ENCODE measurements at places on chromosomes 5 and 9.

DNA sequence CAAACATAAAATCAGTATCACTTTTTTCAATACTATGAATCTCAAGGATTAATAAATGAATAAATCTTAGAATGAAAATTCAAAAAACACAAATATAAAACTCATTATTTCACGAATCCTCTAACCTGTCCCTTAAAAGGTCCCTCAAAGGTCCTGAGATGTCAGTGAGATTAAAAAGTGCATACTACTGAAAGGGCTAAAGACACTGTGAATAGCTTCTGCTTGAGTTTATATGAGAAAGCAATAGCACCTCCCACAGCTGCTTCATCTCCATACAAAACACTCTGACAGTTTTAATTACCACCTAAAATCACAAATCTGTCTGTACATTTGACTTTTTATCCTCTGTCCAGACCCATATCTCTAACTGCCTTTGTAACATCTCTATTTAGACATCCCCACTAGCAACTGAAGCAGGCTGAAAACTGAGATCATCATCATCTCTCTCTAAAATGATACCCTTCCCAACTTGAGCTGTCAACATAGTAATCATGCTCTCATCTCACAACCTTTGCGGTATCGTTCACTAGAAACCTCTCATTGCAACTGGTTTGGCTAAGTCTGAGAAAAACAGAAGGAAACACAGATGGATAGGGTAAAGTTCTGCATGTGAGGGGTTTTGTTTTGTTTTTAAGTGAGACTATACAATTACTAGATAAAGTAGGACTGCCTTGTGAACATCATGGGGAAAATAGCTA, 56.3 kb downstream of the TBCA start:
- no peak for DNase-seq

DNA sequence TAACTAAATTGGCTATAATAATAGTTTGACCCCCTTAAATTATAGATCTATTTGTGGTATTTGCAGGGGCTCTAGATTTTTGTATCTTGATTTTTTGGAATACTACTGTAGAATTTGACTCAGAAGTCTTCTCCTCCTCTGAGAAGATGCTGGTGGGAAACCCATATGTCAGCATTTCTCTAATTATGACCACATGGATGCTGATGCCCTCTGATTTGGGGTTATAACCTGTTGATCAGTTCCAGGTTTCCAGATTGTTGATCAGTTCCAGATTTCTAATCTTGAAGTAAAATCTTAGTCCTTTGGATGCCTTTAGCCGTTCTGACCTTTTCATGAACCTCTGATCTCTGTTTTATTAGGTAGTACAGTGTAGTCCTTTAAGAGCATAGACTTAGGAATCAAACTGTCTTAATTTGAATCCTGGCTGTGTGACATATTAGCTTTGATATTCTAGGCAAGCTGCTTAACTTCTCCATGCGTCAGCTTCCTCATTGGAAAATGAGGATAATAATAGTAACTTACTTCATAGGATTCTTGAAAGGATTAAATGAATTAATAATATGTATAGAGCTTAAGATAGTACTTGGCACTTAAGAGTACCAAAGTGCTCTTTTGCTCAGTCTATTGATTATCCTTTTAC, 8.1 kb downstream of the FSD1L start:
- no peak for DNase-seq

DNA sequence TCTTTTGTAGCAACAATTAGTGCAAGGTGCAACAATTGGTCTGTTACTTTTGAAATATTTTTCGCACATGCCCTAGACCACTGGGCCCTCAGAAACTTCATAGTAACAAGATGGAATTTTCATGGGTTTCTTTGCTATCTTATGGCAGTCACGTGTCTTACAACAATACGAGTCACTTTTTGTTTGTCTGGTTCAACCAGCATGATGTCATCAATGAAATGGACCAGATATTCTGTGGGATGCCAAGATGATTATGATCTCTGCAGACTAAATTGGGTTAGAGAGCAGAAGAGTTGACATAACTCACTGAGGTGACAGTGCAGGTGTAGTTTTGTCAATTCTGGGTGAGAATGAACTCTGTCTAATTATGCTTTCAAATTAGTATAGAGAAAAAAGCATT, 239.6 kb upstream of the RIOK2 start:
- DNase-seq: no peak

GRCh38 chr5:150465927-150466326, 16.4 kb upstream of the RPS14 start:
- DNase-seq: no peak

GRCh38 chr5:77175231-77175630, 35.2 kb upstream of the PDE8B start:
- DNase-seq: no peak

DNA sequence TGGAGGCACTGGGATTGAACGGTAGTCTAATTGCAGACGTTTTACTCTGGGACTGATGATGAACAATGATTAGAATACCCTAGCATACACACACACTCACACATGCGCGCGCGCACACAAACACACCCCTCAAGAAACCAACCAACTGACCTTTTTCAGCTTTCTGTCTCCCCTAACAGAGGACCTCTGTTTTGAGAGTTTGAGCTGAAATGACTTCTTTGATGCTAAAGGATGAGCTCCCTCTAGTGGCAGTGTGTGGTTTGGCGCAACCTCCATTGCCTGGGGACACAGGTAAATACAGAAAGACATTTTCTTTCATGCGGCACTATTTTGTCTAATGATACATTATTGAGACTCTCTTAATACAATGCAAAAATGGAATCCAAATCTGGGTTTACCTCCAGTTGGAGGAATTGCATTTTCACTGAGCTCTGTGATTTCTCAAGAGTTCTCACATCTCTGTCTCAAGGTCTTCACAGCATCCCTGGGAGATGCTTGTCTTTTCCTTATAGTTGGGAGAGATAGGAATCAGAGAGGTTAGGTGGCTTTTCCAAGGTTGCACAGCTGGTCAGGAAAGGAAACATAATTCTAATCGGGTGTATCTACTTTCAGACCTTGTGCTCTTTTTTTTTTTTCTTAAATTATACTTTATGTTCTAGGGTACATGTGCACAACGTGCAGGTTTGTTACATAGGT, 187.5 kb downstream of the TMEM38B start:
- no peak for DNase-seq

- no peak for DNase-seq
These were observed 33.4 kb downstream of the GRIA1 start for GRCh38 chr5:153523831-153524230.

DNA sequence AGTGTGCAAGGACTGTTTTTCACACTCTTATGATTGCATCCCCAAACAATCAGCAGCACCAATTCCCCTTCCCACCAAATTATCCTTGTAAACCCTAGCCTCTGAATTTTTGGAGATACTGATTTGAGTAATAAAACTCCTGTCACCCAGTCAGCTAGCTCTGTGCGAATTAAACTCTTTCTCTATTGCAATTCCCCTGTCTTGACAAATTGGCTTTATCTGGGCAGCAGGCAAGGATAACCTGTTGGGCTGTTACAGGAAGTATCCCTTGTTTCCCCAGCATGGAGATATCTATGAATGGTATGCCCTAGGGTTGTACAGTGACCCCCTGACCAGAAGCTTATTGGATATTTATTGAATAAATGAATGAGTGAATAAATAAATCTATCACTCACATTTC, 80.8 kb downstream of the PTCD2 start:
- no peak for DNase-seq

- no peak for DNase-seq
These were observed 326.4 kb upstream of the KLF4 start for GRCh38 chr9:107815782-107816560.

DNA sequence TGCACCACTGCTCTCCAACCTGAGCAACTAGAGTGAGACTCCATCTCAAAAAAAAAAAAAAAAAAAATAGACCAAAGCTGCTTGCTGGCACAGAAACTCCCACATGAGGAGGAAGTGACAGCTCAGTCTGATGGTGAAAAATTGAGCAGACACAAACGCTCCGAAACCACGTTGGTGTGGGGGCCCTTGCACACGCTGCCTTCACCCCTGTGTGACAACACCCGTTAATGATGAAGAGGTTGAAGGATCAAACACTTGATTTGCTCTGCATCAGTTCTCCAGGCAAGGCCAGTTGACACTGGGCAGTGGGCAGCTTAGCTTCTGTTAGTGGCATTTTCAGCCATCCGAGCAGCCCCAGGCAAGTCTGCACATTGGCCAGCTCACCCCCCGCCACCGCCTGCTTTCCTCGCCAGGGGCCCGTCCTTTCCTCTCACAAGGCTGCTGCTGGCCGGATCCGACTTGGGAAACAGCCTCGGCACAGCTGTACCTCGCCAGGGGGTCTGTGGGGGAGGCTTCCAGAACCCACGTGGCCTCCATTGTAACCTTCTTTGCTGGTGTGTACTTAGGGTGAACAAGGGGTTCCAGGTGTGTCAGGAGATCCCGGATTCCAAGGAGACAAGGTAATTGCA, 79.8 kb downstream of the COL27A1 start:
- no peak for DNase-seq

DNA sequence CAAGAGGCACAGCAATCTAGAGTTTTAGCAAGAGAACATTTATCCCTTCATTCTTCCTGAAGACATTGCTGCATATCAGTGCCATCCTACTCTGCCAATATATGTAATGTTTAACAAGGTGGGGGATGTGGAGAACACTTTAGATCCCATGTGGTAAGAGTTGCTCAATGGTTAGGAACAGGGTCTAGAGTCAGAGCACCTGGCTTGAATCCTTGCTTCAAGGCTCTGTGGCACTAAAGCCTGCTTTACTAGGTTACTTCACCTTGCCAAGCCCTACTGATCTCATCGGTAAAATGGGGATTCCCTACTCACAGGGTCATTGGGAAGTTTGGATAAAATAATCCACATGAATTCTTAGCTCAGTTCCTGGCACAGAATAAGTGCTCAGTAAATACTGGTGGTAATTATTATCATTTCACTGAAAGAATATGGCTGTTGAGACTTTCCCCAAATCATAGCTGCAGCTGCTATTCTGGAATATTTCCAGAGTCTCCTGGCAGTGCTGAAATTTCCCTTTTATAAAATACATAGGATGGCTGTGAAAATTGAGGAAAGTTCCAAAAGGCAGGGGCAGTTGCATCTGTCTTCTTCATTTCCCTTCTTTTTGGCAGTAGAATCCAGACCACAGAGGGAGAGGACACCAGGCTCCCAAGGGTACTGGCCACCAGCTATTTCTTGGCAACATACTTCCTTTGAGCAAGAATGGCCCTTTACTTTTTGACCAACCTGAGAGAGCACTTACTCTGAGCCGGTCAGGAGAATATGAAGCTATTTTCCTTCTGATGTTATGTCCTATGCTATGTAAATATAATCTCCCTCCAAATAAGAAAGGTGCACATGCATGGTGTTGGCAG, 142.8 kb downstream of the PALM2AKAP2 start:
- DNase-seq: peak; percentile 63

- DNase-seq: no peak
These were observed 112.5 kb downstream of the FAM174A start for GRCh38 chr5:100647461-100648230.

GRCh38 chr9:87422999-87423398, 74.7 kb upstream of the DAPK1 start:
- no peak for DNase-seq

GRCh38 chr5:13946111-13946510, 1.6 kb upstream of the DNAH5 start:
- DNase-seq: no peak
